Nephron progenitor cell (in vitro differentiated cells): ENCODE measurements at places on chromosomes 7 and 10.

- DNase-seq, result no peak
Observed at GRCh38 chr10:89985446-89985845, 284.1 kb downstream of the KIF20B start.

- no peak for DNase-seq
Observed at GRCh38 chr10:1683649-1684048, 53.7 kb downstream of the ADARB2 start.

GRCh38 chr7:44272981-44273380 is 52.4 kb downstream of the CAMK2B start:
- DNase-seq, result no peak

DNA sequence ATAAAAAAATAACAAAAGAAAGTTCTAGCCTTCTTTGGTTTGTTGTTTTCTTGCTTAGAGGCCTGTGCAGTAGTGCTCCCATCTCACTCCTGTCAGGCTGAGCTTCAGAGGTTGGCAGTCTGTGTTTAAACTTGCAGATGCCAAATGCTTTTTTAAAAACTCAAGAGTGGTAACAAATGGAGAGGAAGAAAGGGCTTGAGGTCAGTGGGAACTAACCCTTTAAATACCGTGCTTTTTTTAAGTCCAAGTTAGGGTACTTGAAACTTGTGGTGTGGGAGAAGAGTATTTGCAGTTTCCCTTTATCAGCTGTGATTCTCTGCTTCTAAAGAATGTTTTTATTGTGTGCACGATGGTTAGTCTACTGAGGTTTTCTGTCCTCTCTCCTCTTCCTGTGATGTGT is 29.4 kb downstream of the ZRANB1 start:
- DNase-seq, result no peak

GRCh38 chr7:138878856-138879255 is 80.9 kb upstream of the ATP6V0A4 start:
- no peak for DNase-seq

DNA sequence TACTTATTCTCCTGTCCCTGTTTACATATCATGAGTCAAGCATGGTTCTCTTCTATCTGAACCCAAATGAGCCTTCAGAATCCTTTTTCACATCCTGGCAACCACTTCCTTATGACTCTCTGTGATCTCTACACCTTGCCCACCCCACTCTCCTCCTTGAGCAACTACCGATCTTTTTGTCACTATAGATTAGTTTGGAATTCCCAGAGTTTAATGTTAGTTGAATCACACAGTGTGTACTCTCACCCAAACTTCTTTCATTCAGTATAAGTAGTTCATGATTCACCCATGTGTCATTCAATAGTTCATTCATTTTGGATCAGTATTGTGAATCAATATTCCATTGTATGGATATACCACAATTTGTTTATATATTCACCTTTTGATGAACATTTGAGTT is 55.3 kb downstream of the TFAM start:
- no peak for DNase-seq

GRCh38 chr7:25303281-25304181 is 75.2 kb upstream of the NPVF start:
- no peak for DNase-seq

GRCh38 chr10:59873896-59874295 is 32.5 kb downstream of the CCDC6 start:
- DNase-seq, result no peak

DNA sequence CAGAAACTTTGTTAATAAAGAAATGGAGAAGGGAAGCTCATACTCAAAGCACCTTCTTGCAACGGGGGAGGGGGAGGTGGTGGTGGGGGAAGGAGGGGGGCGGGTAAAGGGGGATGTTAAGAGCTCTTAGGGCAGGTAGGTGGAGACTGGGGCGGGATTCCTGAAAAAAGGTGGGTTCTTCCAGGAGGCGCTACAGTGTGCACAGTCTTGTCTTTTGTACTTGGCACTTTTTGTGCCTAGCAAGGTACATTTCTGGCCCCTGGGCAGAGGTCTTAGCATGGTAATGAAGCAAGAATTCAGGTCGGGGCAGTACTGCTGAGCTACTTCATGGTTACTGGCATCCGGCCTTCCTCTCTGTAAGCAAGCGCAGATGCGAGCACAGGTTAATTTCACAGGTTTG is 15.2 kb upstream of the LAMB4 start:
- no peak for DNase-seq

DNA sequence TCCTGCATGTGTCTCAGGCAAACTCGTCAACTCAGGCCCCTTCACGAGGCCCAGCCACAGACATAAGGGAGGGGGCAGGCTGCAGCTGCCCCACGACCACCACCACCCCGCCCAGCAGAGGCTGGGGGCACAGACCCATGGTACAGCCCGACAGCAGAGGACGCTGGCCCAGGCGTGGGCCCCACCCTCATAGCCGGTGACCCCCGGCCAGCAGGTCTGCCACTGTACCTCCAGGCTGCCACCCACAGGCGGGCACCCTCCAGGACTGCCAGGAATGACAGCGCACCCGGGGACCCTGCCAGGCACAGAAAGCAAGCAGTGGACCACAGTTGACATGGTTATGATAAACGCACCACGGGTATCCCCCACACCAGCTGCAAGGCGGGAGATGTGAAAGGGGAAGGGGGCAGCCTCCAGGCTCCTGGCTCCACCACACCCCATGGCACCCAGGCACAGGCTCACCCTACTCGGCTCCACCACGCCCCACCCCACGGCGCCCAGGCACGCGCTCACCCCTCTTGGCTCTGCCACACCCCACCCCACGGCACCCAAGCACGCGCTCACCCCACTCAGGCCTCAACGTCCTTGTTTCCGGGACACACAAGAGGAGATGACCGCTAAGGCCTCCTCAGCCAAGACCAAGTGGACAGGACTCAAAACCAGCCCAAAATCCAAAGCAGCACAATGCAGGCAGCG is 135.9 kb downstream of the MAD1L1 start:
- no peak for DNase-seq

GRCh38 chr7:30912021-30912730 is 523 bp downstream of the AQP1 start:
- no peak for DNase-seq

- no peak for DNase-seq
Observed at GRCh38 chr10:63644418-63645142, 123.4 kb downstream of the REEP3 start.
